G401 (cell line): ENCODE measurements at places on chromosomes 11 and 22. TPM values are rescaled to one million over a fixed set of nuclear protein-coding genes. Genes with fewer than 3 reads are reported as not detected.

The SLC22A8 gene
- not detected in 2 replicates for total RNA-seq

The C22orf31 gene
- total RNA-seq: not detected in 2 replicates

The ESRRA gene
- 42.0 and 75.5 TPM in 2 replicates for total RNA-seq

The RASSF7 gene
- 43.1 and 107 TPM in 2 replicates for total RNA-seq

The SYNGR1 gene
- 48.0 and 67.0 TPM in 2 replicates for total RNA-seq

The KRTAP5-1 gene
- not detected in 2 replicates for total RNA-seq

The FGF4 gene
- not detected in 2 replicates for total RNA-seq

The FREY1 gene
- total RNA-seq: 0.24 TPM in 1 of 2 replicates, not detected in the other

The OR5P2 gene
- 1.2 TPM in 1 of 2 replicates, not detected in the other for total RNA-seq

The PACSIN3 gene
- 83.4 and 88.1 TPM in 2 replicates for total RNA-seq

The ALDH3B2 gene
- not detected in 2 replicates for total RNA-seq

The PNPLA5 gene
- total RNA-seq: not detected in 2 replicates

The MRE11 gene
- 13.8 and 17.0 TPM in 2 replicates for total RNA-seq

The NXPE1 gene
- total RNA-seq: not detected in 2 replicates

The KCNJ4 gene
- 37.9 and 38.6 TPM in 2 replicates for total RNA-seq

The RGL4 gene
- not detected in 2 replicates for total RNA-seq

The MUC6 gene
- total RNA-seq: not detected in 2 replicates

The VSIG10L2 gene
- not detected in 2 replicates for total RNA-seq

The PNPLA3 gene
- total RNA-seq: 3.8 and 6.5 TPM in 2 replicates

The CDON gene
- 1.3 and 12.7 TPM in 2 replicates for total RNA-seq

The OR10D3 gene
- not detected in 2 replicates for total RNA-seq

The CASP5 gene
- not detected in 2 replicates for total RNA-seq

The IL18BP gene
- total RNA-seq: 0.25 and 5.6 TPM in 2 replicates

The GAS2 gene
- not detected in 2 replicates for total RNA-seq

The GSTT2 gene
- not detected in 2 replicates for total RNA-seq

The GPHA2 gene
- 0.54 and 0.80 TPM in 2 replicates for total RNA-seq

The CARD18 gene
- not detected in 2 replicates for total RNA-seq

The SEPTIN5 gene
- 8.3 and 21.4 TPM in 2 replicates for total RNA-seq

The HSPB2 gene
- 11.7 and 30.6 TPM in 2 replicates for total RNA-seq

The ISX gene
- total RNA-seq: not detected in 2 replicates

The ANGPTL5 gene
- total RNA-seq: not detected in 2 replicates

The ETS1 gene
- total RNA-seq: 50.3 and 61.7 TPM in 2 replicates

The MMP7 gene
- not detected in 2 replicates for total RNA-seq

The OR4D9 gene
- total RNA-seq: not detected in 2 replicates

The AKIP1 gene
- total RNA-seq: 49.0 and 62.7 TPM in 2 replicates

The TBX10 gene
- not detected in 2 replicates for total RNA-seq

The KRTAP5-11 gene
- total RNA-seq: not detected in 2 replicates

The BACE1-AS gene
- 0.98 and 4.2 TPM in 2 replicates for total RNA-seq

The SMTNL1 gene
- total RNA-seq: not detected in 2 replicates

The GAB4 gene
- not detected in 2 replicates for total RNA-seq

The EFCAB6 gene
- total RNA-seq: 0.25 and 0.54 TPM in 2 replicates

The CCDC116 gene
- total RNA-seq: not detected in 2 replicates

The APOL5 gene
- total RNA-seq: not detected in 2 replicates

The CLMP gene
- total RNA-seq: 0.37 and 2.5 TPM in 2 replicates

The TBX1 gene
- 15.4 and 32.1 TPM in 2 replicates for total RNA-seq

The WNT7B gene
- not detected in 2 replicates for total RNA-seq

The SOX6 gene
- under 0.01 and 0.37 TPM in 2 replicates for total RNA-seq

The H19 gene
- total RNA-seq: 17.0 and 19.9 TPM in 2 replicates

The SCARF2 gene
- 46.8 and 53.4 TPM in 2 replicates for total RNA-seq

The ELFN2 gene
- total RNA-seq: under 0.01 TPM in 1 of 2 replicates, not detected in the other

The PANX2 gene
- total RNA-seq: 0.62 and 1.4 TPM in 2 replicates

The TMEM41B gene
- total RNA-seq: 66.2 and 82.8 TPM in 2 replicates
